Cerebellum (tissue), 4 donors: ENCODE measurements at places on chromosomes 12 and 14.

- no peak for DNase-seq
These were observed 1.2 kb upstream of the LRP1-AS start for GRCh38 chr12:57148469-57149244.

DNA sequence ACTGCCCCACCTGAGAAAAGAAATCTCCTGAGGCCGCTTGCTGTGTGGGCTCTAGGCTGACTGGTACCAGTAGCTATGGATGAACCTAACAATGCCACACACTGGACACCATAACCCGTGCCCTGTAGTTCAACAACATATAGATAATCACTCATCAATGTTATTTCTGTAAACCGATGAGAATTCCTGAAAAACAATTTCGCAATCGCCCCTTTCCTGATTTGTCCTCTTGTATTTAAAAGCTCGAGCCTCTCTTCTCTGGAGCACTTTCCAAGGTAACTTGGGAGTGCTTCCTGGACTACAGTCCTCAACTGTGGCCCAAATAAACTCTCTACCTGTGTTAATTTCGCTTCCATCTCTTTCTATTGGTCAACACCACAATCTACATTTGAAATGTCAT, 26.1 kb upstream of the PPP2R5C start:
- no peak for DNase-seq

DNA sequence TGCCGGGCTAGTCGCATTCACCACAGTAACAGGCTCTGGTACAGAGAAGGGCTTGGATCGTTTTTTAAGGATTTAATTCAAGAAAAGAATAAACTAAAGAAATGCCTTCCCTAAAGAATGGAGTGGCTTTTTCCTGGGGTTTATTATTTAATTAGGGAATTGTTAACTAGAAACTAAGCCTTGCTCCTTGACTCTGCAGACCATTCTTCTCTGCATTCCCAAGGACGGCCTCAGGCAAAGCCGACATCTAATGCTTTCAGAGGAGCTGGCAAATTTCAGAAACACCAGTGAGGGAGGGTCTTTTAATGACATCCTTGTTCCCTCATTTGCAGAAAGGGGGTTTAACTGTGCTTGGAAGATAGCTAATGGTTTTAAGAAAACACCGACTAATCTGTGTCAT, 174.0 kb downstream of the EGLN3 start:
- no peak for DNase-seq

DNA sequence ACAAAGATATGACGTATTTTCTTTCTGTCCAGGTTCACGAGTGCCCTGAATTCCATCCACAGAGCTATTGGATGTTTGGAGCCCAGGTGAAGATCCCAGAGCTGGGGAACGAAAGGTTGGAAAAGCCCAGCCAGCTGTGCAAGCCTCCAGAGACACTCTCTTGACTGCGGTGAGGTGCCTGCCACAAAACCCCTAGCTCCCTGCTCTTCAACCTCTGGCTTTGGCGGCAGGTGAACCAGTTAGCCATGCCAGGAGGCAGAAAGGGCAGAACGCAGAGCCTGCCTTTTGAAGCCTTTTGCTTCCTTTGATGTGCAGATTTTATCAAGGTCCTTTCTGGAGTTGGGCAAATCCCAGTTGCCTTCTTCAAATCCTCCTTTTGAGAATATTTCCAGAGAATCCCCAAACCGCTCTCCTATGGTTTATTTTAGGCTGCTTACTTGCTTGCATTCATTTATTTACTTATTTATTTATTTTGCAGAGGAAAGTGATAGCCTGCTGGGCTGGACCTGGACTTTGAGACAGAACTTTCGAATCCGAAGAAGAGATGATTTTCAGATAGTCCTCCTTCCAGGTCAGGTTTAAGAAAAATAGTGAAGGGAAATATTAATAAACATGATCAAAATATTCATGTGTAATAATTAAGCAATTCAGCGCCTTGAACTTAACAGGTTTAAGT, 411.2 kb upstream of the TBX3 start:
- DNase-seq, result no peak

DNA sequence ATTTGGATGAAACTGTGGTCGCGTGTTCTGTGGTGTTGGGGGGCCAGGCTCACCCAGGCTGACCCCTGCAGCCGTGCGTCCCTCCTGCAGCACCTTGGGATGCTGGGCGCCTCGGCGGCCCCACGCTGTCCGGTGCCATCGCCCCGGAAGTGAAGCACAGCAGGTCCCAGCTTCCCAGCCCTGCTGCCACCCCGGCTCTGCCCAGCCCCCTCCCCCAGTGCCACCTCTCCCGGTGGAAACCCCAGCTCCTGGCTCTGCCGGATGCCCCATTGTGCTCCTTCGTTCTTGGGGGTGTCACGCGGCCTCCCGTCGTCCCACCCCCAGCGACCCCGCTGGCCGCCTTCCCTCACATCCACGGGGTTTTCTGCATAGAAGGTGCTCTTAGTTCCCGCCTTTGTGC, 25.2 kb downstream of the LRCOL1 start:
- DNase-seq, result no peak

- DNase-seq, result no peak
These were observed 41.6 kb downstream of the RHOJ start for GRCh38 chr14:63245893-63246292.

DNA sequence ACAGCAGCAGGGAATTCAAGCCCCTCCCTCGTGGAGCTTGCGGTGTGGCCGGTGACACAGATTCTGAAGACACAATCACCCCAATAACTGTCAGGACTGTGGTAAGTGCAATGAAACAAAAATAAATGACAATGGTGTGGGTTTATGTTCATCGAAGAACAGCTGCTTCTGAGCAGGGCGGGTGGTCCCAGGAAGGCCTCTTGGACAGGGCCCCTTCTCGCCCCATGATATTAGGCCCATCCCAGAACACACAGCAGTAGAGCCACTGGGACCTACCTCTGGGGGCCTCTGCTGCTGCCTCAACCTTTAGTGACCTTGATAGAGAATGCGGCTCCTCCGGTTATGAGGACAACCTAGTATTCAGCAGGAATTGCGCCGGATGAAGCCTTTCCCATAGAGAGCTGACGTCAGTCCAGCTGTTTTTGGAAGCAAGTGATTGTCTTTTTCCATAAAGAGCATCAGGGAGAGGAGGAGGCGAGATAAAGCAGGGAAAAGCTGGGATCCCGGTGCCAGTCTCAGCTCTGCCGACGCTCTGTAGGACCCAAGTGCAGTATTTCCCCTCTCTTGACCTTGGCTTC, 84.1 kb upstream of the BCL11B start:
- DNase-seq, result no peak

DNA sequence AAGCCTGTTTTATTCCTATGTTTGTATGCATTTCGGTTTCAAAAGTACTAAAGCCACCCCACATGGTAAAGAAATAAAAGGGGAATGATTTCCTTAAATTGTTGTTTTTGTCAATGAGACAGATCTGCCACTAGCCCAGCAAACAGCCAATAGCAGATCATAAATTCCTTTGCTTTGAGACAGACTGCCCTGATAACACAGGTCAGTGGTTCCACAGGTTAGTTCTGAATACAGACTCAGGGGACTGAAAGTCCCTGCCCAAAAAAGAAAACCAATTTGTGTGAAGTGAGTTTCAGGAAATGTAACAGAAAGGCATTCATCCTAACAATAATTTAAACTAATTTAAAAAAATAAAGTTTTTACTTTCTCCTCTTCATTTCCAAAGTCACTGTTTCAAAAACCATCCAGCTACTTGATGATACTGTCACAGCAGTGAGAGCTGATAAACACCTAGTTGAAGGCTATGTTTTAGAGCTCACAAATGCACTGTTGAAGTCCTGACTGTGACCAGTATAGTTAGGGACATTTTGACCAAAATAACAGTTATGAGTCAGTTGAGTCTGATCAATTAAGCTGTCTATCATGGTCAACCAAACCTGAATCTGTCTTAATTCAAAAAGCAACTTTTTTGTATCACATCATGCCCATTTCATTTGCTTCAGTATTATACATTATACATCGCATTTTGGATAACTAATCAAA, 77.7 kb downstream of the LGR5 start:
- DNase-seq, result no peak

DNA sequence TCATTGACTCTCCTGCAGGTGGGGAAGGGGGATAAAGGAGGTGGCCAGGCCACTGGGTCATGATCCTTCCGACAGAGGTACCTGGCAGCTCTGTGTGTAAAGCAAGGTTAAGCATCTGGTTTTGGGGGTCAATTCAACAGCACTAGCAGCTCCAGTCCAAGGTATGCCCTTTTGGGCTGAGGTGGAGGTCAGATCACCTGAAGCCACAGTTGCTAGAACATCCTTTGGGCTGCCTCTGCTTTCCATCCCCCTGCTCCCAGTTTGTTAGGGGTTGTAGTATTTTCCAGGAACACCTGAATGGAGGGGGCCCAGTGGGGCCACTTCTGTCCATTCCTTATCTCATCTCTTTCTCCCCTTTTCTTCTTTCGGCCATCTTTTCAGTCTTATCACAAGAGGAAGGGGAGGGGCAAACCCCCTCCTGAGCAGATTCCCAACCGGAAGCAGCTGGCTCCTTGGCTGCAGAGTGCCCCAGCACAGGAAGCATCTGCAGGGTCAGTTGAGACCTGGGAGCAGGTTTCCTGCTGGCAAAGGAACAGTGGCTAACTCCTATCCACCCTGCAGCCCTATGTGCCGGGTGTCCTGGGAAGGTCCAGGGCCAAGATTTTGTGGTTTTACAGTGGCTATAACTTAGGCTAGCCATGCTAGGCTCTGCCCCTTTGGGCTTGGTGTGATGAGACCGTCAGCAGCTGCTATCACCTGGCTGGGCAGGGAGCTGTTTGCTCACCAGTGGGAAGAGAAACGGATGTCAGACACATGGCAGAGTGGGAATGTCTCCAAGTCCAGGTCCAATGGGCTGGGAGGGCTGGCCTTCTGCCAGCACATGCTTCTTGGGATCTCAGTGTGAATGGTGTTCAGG, 40.2 kb downstream of the SH2B3 start:
- DNase-seq, result peak; percentile 50

GRCh38 chr14:101357038-101357437, 204.3 kb upstream of the DIO3 start:
- no peak for DNase-seq

GRCh38 chr12:56288705-56289387, 11.3 kb downstream of the CS start:
- DNase-seq, result no peak

DNA sequence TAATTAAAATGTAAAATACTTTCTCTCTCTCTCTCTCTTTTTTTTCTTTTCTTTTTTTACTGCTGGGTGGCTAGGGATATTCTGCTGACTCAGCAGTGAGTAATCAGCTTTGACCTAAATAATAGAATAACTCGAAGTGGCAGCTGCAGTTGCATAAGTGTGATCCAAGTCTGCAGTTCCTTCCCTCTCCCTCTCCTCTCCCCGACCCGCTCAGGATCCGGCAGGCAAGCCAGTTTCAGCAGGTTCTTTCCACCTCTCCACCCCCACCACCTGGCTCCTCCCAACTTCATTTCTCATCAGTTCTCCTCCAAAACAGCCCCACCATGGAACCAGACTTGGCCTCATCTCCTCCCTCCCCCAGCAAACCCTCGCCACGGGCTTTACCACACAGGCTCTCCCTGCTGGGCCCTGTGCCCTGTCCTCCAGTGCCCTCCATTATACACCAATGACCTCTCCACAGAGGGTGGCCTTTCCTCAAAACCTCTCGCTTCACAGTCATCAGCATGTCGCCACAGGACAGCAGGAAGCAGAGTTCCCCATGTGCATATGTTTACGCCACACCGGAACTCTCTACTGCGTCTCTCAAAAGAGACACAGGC, 22.4 kb downstream of the SLC7A8 start:
- DNase-seq, result peak; percentile 45

GRCh38 chr14:77238356-77238755, 32.6 kb downstream of the NGB start:
- DNase-seq, result peak; percentile 57

DNA sequence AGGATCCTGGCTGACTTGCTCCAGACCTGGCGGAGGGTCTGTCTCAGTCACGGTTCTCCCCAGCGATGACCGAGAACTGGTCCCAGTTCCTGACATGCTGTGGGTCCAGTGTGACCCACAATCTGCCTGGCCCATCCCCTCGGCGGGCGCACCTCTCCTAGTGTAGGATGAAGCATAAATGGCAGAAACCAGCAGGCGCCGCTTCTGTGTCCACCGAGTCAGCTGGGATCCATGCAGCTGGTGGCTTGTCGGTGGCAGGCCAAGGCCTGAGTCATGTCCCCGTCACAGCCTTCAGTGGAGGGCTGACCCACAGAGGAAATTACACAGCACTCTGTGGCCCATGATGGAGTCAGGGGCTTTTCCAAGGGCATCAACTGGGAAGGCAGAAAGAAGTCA, 38.5 kb downstream of the NFKBIA start:
- DNase-seq, result no peak

DNA sequence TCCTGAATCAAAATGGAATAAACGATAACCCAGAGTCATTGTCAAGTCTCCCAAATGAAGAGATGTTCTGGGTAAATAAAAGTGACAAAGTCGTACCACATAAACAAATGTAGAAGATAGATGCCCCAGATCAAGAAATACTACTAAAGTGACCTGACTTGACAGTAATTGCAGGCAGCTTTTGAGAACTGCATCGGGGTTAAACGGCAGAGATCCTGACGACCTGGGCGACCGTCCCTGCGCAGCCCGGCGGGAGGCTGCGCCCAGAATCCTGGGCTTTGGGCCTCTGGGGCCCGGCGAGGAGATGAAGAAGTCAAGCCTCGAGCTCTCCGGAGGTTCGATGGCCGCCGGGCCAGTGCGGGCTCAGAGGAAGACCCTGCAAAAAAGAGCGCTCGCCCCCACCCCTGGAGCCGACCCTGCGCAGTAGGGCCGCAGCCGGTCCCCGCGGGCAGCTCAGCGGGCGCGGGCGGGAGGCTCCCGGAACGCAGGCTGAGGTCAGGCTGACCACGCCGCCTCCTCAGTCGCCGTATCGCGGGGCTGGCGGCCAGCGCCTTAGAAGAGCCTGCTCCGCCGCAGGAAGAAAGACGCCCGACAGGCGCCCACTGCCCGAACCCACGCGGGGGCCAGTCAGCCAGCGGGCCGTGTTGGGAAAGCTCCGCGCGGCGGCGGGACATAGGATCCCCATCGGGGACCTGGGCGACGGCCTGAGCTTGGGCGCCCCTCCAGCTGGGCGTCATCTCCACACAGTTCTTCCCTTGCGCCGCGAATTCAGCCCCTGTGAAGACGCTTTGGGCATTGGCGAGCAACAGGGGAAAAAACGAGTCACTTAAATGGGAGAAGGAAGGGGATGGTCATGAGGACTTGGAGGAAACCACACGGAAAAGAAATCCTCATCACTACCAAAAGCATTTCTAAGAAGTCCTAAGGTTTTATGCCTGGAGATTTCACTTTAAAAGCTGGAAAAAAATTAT, 16.0 kb downstream of the NKX2-1 start:
- DNase-seq, result no peak

GRCh38 chr14:61561657-61562276, 133.5 kb upstream of the HIF1A start:
- DNase-seq, result no peak

GRCh38 chr12:127300075-127300474, 966.9 kb upstream of the TMEM132C start:
- DNase-seq, result no peak

DNA sequence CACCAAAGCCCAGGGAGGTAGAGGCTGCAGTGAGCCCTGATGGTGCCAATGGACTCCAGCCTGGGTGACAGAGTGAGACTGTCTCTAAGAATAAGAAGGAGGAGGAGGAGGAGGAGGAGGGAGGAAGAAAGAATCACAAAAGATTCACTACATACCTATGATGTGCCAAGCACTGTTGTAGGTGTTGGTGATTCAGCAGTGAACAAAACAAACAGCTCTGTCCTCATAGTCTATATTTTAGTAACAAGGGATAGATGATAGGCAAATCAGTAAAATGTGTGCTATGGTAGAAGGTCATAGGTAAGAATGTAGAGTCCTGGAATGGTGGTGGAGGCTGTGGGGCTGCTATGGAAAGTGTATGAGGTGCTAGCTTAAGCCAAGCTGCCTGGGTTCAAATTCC, 18.0 kb upstream of the ABHD12B start:
- DNase-seq, result no peak
